ENCODE measurements at places on chromosomes 2 and 18. TPM values are rescaled to one million over a fixed set of nuclear protein-coding genes. Genes with fewer than 3 reads are reported as not detected.

Gene STPG4
- total RNA-seq: not detected

Gene EVX2
- not detected for total RNA-seq

Gene TUBA4B
- not detected for total RNA-seq

Gene CAVIN2
- 2.9 TPM for total RNA-seq

Gene ERICH2
- total RNA-seq: 1.4 TPM

Gene PDCD1
- not detected for total RNA-seq

Gene EPHA4
- total RNA-seq: 4.3 TPM

Gene PLCL1
- not detected for total RNA-seq

Gene MROH2A
- total RNA-seq: not detected

Measured in hair follicular keratinocyte (primary cell).